ENCODE measurements at places on chromosomes 6 and 20.

DNA sequence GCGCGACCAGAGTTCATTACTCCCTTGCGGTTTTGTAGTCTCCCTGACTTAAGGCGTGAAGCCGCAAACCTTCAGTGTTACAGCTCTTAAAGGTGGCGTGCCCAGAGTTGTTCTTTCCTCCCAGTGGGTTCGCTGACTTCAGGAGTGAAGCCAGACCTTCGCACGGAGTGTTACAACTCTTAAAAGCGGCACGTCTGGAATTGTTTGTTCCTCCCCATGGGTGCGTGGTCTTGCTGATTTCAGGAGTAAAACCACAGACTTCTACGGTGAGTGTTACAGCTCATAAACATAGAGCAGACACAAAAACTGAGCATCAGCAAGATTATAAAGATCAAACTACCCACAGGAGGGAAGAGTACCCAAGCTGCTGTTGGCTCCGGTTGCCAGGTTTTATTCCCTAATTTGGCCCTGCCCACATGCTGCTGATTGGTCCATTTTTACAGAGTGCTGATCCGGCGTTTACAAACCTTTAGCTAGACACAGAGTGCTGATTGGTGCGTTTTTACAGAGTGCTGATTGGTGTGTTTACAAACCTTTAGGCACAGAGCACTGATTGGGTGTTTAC is 10.4 kb downstream of the TMEM14C start:
- no peak for DNase-seq

- no peak for DNase-seq
Measured at GRCh38 chr6:129704708-129705107, 5.3 kb downstream of the ARHGAP18 start.

DNA sequence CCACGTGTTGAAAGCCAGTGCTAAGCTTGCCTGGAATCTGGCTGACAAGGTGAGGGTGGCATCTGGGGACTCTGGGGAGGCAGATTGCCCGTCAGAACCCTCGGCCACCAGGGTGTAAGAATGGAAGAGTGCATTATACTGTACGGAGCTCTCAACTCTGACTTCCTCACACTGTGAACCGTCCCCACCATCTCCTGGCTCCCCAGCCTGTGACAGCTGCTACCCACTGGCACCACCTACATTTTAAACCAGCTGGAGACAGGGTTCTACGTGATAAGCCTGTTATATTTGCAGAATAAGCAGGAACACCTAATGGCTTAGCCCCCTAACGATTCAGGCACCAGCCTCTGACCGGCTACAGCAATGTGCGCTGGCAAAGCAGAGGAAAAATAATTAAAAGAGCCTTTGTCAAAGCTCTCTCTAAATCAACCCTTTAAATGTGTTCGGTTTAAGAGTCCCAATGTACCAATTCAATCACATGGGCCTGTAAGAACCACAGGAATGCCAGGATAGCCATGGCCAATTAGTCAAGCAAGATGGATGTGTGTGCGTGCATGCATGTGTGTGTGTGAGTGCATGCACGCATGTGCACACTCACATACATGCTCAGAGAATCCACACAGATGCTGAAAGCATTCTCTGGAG is 89.1 kb upstream of the TAB2 start:
- DNase-seq = no peak

DNA sequence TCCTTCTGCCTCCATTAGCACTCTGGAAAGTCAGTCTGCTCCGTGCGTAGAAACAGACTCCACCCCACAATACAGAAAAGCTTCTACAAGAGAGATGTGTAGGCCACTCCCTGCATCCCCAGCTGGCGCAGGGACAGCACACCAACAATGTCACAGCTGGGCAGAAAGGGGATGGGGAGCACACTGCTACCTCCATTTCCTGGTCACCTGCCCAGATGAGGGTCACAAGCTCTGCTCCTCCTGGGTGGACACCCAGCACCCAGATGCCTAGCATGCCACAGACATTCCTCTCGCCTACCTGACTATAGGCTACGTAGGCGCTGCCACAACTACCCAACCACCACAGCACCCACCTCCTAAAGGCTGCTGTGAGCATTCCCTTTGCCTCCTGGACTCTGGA is 12.2 kb downstream of the BEND3 start:
- no peak for DNase-seq

GRCh38 chr6:137202078-137202477 is 17.1 kb downstream of the IFNGR1 start:
- DNase-seq = no peak

Measured in fibroblast of mammary gland (primary cell).